ENCODE measurements at places on chromosomes 7 and 10.

- DNase-seq: no peak
Observed at GRCh38 chr7:35987016-35987415, 166.0 kb upstream of the EEPD1 start.

DNA sequence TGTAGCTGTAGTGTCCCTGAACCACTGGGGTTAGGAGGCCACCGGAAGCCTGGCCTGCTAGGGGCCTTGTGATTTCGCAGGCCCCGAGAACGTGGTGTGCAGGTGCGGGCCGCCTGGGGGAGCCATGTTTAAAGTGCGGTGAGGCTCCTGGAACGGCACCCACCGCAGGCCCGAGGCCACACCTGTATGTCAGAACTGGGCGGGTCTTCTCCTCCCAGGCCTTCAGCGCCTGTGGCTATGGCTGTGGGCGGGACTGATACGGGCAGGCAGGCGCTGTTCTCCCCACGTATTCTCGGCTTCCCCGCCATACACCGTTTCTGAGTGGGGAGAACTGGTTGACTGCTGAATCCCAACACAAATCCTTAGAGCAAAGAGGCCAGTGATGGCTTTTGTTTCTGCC is 74.8 kb downstream of the DNAJB6 start:
- DNase-seq: no peak

DNA sequence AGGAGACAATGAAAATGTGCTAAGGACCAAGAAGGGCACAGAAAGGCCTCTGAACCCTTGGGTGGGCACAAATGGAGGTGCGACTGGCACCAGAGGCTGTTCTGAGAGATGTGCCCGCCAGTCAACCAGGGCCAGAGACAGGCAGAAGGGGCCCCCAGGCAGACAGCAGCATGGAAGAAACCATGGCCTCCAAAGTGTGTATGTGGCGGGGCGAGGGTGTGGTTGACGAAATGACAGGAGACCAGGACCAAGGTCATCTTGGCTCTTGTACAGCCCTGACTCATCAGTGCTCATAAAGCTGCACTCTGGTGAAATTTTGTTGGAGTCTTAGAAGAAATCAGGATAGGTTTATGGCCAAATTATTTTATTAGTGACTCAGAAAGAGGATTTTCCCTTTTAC is 4.0 kb upstream of the MRPS24 start:
- DNase-seq: no peak

DNA sequence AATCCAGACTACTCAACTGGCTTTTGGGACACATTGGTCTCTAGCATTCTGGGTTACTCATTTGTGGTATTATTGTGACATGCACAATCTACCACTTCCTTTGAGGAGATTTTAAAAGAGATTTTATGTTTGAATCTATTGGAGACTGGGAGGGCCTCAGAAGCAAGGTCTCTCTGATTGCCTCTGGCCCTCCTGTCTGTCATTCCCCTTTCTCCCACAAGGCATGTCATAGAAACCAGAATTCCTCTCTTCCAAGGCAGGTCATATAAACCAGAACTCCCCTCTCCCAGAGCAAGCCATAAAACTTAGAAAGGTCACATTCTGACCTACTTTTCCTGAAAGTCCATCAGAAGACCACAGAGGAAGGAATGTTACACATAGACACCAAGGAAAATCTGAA is 777.7 kb downstream of the PHTF2 start:
- DNase-seq: no peak

DNA sequence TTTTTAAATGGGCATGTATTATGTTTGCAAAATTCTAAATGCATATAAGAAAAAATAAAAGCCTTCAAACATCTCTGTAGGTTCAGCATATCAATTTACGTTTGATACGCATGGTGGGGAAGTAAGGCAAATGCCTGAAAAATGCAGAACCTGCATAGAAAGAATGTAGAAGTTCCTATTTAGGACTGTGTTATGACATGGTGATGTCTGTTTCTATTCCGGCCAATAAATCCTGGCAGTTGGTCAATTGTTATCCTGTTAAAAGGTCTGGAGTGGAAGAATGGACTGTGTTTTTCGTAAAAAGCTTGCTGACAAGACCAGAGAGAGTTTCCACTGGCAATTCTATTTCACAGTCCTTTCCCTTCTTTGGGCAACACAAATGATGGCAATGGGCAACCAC is 49.6 kb upstream of the CAV2 start:
- no peak for DNase-seq
